ENCODE measurements at places on chromosomes 6 and 20.

DNA sequence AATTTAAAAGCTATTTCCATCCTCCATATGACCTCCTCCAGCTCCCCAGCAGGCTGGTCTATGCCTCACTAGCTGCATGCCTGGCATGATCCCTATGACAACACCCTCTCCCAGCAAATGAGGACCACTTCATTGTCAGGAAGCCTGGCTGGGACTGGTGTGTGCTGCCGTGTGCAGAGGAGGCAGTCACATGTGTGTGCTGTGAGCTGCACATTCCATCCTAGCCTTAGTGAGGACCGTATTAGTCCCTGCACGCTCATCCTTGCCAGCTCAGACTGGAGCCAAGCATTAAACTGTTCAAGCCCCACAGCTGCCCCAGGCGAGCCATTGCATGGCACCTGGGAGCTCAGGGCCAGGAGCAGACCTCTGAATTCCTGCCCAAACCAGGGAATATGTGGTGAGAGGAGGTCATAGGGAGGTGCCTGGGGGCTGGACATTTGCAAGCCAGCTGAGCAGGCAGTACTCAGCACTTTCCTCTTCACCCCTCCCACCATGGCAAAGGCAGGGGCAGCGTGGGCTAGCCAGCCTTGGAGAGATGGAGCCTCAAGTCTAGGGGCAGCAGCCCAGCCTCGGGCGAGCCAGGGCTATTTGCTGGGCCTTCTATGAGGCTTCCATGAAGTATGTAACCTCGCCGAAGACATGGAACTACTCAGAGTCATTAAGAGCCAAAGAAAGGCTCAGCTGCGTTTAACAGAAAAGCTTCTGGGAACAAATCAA lies 8.7 kb upstream of the CCN5 start:
- DNase-seq: no peak

DNA sequence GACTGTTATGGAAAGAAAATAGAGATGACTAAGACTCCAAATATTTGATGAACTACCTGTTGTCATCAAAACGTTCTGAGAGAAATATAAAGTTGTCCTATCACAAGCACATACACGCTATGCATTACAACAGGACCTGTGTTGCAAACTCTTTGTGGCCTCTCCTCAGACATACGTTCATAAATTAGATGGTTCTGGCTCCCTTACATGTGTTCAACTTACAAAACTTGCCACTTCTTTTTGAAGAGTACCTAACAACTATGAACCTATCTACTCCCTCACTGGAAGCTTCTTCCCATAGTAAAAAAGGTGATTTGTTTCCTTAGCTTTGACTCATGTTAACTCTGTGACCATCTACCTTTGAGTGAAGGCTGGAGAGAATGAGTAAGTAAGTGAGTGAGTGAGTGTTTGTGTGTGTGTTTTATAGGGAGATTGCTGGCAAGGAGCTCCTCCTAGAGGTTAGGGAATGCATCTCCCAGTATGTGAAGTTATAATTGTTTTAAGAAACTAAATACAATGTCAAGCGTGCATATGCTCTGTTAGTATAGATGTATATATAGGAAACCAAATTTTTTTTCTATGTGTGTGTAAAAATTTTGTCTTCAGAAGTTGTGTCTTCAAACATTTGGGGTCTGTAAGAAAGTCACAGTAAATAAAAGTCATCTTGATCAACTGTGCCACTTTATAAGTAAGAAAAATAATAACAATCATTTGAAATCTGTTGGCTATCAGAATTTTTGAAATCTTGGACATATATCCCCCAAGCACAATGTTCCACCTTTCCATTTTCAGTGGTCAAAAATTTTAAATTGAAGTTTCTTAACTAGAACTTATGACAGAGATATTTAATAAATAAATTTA lies 1211.1 kb upstream of the GJE1 start:
- no peak for DNase-seq

GRCh38 chr20:58001381-58001780 lies 227.1 kb downstream of the ANKRD60 start:
- no peak for DNase-seq

GRCh38 chr6:113493991-113494390 lies 363.2 kb upstream of the MARCKS start:
- DNase-seq: no peak

DNA sequence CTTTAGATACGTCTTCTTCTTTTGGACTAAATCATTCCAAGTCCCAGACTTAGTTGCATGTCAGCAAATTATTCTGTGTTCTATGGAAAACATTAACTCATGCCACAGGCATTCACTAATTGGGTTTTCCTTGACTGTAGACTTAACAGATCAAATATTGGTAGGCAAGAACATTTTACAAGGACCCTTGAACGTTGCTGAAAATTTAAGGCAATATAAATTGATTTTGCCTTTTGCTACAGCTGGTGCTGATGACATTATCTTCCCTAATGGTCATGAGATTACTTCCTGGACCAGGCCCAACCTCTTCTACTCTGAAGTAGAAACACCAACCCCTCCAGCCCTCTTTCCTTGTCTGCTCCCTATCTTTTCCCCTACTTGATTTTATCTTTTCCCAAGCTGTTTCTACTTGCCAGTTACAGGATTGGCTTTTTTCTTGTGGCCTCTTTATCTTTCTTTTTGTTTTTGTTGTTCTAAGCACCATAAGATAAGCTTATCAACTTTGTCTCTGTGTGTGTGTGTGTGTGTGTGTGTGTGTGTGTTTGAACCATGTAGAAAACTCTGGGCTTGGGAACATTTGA lies 514.0 kb upstream of the SOX4 start:
- no peak for DNase-seq

DNA sequence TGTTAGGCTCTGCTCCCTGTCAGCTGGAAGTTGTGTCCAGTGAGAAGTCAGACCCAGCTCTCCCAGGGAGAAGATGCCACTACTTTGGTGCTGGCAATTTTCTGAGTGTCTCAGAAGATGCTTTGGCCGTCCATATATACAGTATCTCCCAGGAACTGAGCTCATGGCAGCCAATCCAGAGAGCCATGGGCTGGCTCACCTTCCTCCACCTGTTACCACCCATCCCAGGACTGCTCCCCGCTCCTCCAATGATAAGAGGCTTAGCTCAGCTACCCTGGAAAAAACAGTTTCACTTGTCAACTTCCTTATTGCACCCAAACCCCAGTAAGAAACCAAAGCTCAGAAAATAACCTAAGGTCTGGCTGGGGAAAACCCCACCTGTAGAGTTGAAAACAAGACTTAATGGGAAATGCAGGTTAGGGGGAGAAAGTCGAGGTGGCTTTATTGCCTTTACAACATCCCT lies at the start of gene BNIP5:
Gene BNIP5 (minus strand): TSS at position 110 of the 463 bp plus-strand sequence. CDS start 6,198 bp downstream, outside the sequence.
- no peak for DNase-seq

- DNase-seq: no peak
Measured at GRCh38 chr20:919491-919916, 3.4 kb upstream of the ANGPT4 start.

GRCh38 chr20:50813101-50813643 lies 18.3 kb downstream of the BCAS4 start:
- DNase-seq: no peak

GRCh38 chr6:296151-297122 lies 4.2 kb downstream of the DUSP22 start:
- no peak for DNase-seq

- no peak for DNase-seq
Measured at GRCh38 chr20:3797592-3798372, 1.7 kb downstream of the CDC25B start.

GRCh38 chr20:63057171-63058117 lies 50.7 kb upstream of the BHLHE23 start:
- no peak for DNase-seq

- no peak for DNase-seq
Measured at GRCh38 chr20:5316188-5317158, at the start of gene PROKR2. Gene PROKR2 (minus strand): TSS chr20:5316954. CDS start chr20:5314369, 2,585 bp downstream.

- DNase-seq: no peak
Measured at GRCh38 chr20:48308232-48308781, 519.5 kb downstream of the PREX1 start.

DNA sequence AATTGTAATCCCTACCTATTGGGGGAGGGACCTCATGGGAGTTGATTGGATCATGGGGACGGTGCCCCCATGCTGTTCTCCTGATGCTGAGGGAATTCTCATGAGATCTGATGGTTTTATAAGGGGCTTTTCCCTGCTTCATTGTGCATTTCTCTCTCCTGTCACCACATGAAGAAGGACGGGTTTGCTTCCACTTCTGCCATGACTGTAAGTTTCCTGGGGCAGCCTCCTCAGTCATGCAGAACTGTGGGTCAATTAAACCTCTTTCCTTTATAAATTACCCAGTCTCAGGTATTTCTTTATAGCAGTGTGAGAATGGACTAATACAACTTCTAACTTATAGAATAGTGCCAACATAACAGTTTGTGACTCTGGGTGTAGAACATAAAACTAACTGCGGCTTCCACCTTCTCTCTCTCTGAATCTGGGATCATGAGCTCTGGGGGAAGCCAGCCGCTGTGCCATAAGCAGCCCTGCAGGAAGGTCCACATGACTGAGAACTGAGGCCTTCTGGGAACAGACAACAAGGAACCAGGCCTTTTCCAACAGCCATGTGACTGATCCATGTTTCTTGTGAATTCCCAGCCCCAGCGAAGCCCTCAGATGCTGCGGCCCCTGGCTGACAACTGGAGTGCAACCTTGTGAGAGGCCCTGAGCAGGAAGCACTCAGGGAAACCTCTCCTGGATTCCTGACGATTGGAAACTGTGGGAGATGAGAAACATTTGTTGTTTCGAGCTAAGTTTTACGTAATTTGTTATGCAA lies 3.4 kb upstream of the HLA-A start:
- DNase-seq: no peak

DNA sequence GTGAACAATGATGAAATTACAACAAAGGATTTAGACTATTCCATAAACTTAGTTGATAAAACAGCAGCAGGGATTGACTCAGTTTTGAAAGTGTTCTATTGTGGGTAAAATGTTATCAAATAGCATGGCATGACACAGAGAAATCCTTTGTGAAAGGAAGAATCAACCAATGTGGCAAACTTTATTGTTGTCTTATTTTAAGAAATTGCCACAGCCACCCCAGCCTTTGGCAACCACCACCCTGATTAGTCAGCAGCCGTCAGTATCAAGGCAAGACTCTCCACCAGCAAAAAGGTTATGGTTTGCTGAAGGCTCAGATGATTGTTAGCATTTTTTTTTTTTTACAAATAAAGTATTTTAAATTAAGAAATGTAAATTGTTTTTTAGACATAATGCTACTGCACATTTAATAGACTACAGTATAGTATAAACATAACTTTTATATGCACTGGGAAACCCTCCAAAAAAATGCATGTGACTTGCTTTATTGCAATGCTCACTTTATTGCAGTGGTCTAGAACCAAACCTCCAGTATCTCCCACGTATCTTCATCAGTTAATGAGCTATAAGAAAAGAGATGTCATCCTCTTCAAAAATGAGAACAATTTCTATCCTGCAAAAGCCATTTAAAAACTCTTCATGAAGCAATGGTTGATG lies 162.7 kb downstream of the SOBP start:
- DNase-seq: no peak

DNA sequence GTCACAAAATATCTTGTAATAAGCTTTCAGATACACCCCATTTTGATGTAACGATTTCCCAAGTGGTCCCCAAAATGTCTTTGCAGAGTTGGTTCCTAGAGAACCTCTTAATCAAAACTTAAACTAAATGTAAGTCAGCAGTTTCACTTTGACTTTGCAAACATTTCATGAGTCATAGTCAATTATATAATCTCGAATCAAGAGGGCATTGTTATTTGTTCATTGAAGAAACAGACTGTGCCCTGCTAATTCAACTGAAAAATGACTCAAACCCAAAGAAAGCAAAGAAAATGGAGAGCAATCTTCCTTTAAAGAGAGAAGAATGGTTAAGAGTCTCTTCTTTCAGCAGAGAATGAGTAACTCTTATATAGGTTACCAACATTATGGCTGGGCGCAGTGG lies 58.3 kb downstream of the IPCEF1 start:
- DNase-seq: no peak

DNA sequence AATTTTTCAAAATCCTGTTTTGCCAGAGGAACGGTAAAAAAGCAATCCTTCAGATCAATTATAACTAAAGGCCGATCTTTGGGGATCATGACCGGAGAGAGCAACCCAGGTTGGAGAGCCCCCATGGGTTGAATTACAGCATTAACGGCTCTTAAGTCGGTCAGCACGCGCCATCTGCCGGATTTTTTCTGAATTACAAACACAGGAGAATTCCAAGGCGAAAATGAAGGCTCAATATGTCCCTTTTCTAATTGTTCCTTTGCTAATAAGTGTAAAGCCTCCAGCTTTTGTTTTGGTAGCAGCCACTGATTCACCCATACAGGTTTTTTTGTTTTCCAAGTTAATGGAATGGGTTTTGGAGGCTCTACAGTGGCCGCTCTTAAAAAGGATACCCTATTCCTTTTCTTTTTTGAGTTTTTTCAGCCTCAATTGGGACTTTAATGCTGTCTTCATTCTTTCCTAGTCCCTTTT lies 16.9 kb upstream of the PTCRA start:
- DNase-seq: no peak

GRCh38 chr6:125003070-125003469 lies 40.8 kb downstream of the RNF217 start:
- DNase-seq: no peak

- no peak for DNase-seq
Measured at GRCh38 chr6:100485268-100485667, 20.5 kb upstream of the SIM1 start.
